GM12878 (cell line): ENCODE measurements at places on chromosomes 7 and 10. TPM values are rescaled to one million over a fixed set of nuclear protein-coding genes. Genes with fewer than 3 reads are reported as not detected.

GRCh38 chr7:401495-401894, 111.5 kb downstream of the FOXL3 start:
- no peak for DNase-seq

GRCh38 chr7:128420773-128421172, 11.0 kb upstream of the IMPDH1 start:
- no peak for DNase-seq

Gene RBP3
- not detected in 2 replicates for total RNA-seq

GRCh38 chr10:71780719-71781118, 7.4 kb upstream of the VSIR start:
- DNase-seq = no peak

- no peak for DNase-seq
Measured at GRCh38 chr10:50291261-50291850, 40.0 kb upstream of the ASAH2 start.

Gene CALHM3
- 0.16 TPM in 1 of 2 replicates, not detected in the other for total RNA-seq

Gene SYT15
- total RNA-seq = 0.51 and 0.56 TPM in 2 replicates

DNA sequence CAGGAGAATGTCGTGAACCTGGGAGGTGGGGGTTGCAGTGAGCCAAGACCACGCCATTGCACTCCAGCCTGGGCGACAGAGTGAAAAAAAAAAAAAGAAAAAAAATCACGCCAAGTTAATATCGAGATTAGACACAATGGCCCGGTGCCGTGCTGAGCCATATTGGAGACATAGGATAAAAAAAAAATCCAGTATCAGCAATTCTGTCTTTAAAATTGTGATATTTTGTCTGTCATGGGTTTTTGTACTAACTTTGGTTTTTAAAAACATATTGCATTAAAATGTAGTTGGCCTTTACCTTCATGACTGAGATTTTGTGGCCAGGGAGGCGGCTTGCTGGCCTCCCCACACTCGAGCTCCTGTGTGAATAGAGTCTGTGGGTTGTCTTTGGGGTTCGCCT, 62.8 kb upstream of the PITRM1 start:
- DNase-seq = no peak

Gene BEND7
- 0.13 TPM in 1 of 2 replicates, not detected in the other for total RNA-seq

Gene ADIRF
- total RNA-seq = 0.64 and 0.72 TPM in 2 replicates

DNA sequence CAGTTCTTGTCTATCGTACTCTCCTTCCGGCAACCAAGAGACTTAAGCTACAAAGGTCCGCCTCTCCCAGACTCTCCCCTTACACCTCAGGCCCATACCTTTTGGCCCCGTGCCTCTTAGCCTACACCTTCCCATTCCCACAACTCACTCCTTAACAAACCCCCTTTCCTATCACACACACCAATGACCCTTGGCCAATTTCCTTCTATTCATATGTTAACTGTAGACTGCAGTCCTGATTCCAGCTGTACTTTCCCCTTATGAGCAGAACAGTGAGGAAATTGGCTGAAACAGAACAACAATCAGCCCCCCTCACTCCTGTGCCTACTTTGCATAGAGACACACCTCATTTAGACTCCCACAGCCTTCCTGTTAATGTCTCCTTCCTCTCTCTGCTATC, 1.4 kb upstream of the TMEM139 start:
- DNase-seq = no peak

- DNase-seq = no peak
Measured at GRCh38 chr10:101367569-101368453, 13.8 kb downstream of the BTRC start.

- DNase-seq = no peak
Measured at GRCh38 chr10:75651417-75651816, 220.0 kb downstream of the LRMDA start.

- no peak for DNase-seq
Measured at GRCh38 chr10:86591436-86591835, 62.9 kb upstream of the OPN4 start.

Gene RASSF4
- 20.0 and 21.1 TPM in 2 replicates for total RNA-seq

DNA sequence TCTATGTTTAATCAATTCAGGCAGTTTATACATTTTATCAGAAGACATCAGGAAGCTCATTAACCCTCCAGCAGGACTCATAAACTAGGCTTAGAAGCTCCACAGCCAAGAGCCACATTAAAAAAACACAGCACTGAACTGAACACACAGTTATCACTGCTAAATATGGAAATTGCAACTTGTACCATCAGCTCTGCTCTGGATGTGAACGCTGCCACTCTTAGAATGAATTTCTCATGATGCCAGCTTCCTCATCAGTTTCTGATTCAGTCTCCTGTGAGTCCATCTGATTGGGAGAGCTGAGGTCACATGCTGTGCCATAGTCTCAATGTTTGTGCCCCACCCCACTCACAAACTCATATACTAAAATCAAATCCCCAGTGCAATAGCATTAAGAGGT, 17.1 kb upstream of the ING3 start:
- DNase-seq = no peak

DNA sequence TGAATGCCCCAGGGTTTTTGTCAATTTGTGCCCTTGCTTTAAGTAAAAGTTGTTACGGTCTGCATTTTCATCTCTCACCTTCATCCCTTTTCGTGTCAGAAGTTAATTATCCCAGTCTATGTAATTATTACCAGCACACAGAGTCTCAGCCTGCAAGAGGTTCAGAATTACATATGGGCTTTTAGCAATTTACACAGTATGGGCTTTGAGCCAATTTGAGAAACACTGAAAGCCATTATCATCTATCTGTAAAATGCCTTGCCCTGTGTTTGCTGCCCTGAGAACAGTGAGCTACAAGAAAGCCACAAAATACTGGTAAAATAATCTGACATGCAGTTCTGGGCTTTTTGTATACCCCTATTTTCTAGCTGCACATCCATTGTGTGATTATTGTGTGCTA, 125.6 kb upstream of the STEAP4 start:
- no peak for DNase-seq
